ENCODE measurements at places on chromosomes 12 and 14.

- DNase-seq, result no peak
Measured at GRCh38 chr14:68181519-68182326, 362.1 kb downstream of the RAD51B start.

- no peak for DNase-seq
Measured at GRCh38 chr14:82565825-82566224, 1032.2 kb upstream of the SEL1L start.

DNA sequence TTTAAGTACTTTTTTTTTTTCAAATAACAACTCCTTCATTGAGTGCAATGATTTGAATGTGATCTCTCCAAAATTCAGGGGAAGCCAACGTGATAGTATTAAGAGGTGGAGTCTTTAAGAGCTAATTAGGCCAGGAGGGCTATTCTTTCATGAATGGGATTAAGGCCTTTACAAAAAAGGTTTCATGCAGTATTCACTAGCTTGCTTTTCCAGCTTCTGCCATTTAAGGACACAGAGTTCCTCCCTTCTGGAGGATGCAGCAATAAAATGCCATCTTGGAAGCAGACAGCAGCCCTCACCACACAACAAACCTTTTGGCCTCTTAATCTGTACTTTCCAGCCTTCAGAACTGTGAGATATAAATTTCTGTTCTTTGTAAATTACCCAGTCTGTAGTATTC, 586.8 kb upstream of the LMO3 start:
- DNase-seq, result no peak

GRCh38 chr14:55038708-55039107, 11.7 kb downstream of the SOCS4 start:
- no peak for DNase-seq

- no peak for DNase-seq
Measured at GRCh38 chr14:87387806-87388205, 605.2 kb downstream of the GALC start.

GRCh38 chr14:59406454-59407245, 58.5 kb downstream of the GPR135 start:
- no peak for DNase-seq

DNA sequence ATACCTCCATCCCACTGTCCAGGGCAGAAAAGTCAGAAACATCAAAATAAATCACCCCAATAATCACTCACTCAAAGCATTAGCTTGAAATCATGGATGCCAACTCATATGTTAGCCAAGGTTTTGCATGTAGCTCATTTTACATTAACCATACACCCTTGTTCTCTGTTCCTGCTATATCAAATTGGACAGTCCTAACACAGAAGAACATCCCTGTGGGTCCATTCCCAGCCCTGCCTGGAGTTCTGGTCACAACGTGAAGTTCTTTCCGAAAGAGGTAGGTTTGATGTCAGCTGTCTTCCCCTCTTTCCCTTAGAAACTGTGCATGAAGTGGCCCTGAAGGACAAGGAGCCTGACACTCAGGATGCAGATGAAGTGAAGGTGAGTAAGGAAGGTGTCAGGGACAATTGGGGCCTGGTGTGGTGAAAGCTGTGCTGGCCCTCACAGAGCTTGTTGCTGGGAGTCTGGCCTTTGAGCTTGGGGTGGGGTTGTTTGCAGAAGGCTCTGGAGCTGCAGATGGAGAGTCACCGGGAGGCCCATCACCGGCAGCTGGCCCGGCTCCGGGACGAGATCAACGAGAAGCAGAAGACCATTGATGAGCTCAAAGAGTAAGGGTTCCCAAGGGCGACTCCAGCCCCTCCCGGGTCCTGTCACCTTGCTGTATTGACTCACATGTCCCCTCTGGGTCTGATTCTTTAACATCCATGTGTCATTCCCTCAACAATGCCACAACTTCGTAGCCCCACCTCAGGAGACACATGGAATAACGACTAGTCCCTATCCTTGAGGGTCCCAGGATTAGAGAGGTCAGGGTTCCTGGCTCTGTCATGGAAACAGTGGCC, 15.0 kb upstream of the PIP4K2C start:
- no peak for DNase-seq

GRCh38 chr12:51932218-51933076, 19.1 kb upstream of the ACVR1B start:
- DNase-seq, result no peak

GRCh38 chr14:102900631-102901571, 21.6 kb upstream of the AMN start:
- DNase-seq, result no peak

- no peak for DNase-seq
Measured at GRCh38 chr14:102580550-102581110, 11.8 kb upstream of the RCOR1 start.

- DNase-seq, result no peak
Measured at GRCh38 chr14:75859746-75860145, 122.0 kb downstream of the TGFB3 start.

DNA sequence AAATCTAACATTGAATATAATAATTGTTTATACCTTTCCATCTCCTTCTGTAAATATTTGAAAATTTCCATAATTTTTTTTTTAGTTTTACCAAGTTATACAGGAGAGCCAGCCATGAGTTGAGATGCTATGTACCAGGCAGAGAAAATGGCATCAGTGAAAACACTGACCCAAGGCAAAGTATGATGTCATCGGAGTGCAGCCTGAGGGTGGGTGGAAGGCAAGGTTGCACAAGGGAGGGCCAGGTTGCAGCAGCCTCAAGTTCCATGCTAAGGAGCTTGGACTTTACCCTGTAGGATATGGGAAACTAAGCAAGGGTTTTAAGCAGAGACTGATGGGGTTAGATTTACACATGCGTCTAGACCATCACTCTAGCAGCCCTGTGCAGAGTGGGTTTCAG, 441.1 kb downstream of the BCAT1 start:
- no peak for DNase-seq

DNA sequence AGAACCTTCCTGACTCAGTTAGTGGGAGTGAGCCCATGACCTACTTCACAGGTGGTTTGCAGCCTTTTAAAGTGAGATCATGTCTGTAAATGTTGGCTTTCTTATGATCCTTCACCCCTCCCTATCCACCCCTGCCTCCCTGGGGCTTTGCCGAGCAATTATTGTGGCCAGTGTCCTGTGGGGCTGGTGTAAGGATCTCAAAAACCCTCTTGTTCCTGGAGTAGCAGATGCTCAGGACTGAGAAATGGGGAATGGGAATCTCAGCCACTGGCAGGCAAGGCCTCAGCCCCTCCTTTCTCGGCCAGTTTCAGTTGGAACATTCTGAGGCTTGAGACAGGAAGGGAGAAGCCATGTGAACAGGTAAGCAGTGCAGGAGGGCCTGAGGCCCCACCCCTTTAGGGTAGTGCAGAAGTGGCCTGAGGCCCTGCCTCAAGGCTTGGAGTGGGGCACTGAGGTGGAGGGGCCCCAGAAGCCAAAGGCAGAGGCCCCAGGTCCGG, 53.8 kb downstream of the PLEKHG3 start:
- no peak for DNase-seq

DNA sequence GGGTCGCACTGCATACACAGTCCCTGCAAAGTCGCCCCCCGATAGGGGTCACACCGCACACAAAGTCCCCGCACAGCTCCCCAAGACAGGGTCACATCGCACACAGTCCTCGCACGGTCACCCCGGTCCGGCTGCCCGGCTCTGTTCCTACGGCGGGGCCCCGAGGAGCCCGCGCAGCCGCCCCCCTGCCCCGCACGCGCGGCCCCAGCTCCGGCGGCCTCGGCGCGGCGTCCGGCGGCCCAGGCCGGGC, 300 bp downstream of the SSH1 start:
- DNase-seq, result no peak

DNA sequence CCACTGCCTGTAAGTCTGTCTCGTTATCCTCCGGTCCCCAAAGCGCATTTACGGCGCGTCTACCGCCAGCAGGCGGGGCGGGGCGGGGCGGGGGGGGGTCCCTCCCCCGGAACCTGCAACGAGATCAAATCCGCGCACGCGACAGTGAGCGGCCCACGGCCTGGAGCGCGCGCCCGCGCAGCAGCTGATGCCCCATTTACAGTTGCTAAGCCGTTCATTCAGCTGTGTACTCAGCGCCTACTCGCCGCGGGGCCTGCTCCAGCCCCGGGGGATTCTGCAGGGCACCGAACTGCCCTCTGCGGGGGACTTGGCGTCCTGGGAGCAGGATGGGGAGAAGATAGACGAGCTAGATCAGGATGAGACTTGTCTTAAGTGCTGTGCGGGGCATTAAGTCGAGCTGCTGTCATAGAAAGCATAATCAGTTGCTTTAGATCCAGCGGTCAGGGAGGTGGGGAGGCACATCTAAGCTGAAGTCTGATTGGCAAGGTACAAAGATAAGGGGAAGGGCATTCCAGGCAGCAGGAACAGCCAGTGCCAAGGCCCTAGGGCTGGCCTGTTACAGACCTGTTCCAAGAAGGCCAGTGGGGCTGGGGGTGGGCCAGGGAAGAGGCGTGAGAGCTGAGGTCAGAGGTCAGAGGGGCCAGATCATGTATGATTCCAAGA, 1.4 kb upstream of the CCDC85C start:
- peak; percentile 29 for DNase-seq

- no peak for DNase-seq
Measured at GRCh38 chr12:23621900-23622299, 327.6 kb downstream of the SOX5 start.

DNA sequence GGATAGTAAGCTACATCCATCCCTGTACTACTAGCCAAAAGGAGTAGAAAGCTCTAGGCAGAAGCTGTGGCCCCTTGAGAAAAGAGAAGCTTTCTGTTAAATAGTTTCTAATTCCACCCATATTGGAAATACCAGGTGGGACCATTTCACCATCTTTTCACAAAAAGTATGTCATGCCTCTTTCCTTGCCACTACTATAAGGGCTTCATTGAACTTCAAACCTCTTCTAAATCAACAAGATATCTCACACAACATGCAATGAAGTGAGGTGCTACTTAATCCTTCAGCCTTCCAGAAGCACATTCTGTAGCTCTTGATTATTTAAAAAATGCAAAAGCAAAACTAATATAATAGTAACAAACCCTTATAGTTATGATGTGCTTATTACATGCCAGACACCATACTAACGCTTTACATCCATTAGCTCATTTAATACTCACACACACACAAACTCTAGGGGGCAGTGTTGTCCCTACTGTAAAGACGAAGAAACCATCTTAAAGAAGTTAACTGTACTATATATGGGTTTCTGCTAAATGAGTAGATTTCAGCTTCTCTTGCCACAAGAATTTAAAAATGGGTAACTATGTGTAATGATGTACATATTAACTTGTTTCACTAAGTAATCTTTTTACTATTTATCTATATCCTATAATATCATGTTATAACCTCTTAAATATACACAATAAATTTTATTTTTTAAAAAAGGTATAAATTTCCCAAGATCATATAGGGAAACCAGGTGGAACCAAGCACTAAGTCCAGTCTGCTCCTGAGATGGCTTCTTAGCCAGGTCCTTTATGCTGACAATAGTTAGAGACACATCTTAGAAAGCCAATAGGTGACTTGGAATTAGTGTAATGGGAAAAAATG, 124.4 kb downstream of the RPS29 start:
- peak; percentile 46 for DNase-seq

DNA sequence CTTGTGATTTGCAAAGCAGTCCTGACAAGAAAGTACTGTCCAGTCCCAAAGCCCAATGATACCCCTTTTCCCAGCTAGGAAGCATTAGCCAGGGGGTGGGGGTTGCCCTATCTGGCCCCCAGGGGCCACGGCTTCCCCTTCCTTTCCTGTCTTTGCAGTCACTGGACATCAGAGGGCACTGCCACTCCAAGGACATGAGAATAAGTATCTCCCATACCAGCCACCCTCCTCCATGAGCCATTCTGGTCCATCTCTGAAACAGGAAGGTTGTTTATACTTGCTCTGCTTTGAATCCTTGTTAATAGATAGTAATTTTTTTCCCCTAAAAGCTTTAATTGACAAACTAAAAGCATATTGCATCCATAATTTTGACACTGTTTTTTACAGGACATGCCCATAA, 29.7 kb downstream of the RBM19 start:
- DNase-seq, result no peak

DNA sequence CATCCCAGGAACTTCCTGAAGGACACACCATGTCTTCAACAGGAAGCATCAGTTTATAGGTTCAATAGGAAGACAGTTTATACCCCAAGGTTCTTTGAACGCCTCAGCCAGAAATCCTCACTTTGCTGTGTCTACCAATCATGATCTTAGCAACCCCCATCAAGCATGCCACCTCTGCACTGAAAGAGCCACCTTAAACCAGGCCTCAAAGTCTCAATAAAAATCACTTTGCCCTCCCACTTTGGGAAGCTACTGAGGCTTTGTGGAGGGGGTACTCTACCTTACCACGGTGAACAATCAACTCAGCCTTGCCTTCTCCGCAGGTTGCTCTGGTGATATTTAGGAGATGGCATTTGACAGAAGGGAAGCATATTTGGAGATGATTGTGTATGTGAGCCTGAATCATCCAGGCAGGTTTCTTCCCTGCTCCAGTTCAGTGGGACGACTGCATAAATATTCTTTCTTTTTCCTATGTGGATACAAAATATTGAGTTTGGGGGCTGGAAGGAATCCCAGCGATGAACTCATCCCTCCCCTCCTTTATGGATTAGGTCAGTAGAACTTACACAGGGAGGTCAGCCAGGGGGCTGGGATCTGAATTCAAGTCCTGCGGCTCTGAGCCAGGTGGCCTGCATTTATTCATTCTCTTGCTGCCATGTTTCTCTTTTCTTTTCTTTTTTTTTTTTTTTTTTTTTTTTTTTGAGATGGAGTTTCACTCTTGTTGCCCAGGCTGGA, 42.8 kb upstream of the VASH1 start:
- DNase-seq, result no peak

- DNase-seq, result peak; percentile 45
Measured at GRCh38 chr12:106112145-106112821, 26.5 kb downstream of the NUAK1 start.

- no peak for DNase-seq
Measured at GRCh38 chr14:74591394-74591793, 20.6 kb downstream of the LTBP2 start.

DNA sequence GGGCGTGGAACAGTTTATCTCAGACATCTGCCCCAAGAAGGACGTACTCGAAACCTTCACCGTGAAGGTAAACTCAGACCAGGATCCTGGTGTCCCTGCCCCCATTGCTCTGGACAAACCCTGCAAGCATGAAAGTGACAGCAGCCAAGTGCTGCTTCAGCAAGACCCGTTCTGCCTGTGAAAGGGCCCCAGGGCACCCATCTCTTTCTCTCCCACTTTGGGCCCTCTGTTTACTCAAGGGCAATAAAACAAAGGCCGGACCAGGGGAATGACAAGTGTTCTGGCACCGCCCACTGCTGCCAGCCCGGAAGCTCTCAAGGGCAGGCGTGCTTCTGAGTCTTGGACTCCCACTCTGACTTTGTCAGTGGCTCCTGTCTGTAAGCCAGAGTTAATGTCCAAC, 35.3 kb downstream of the CD9 start:
- no peak for DNase-seq
